T-helper 1 cell (primary cell): ENCODE measurements at places on chromosomes 7 and 10.

GRCh38 chr10:10903620-10904019, 114.1 kb upstream of the CELF2 start:
- DNase-seq: no peak

- no peak for DNase-seq
These were observed 59.2 kb downstream of the OR13A1 start for GRCh38 chr10:45256246-45256645.

GRCh38 chr7:138295049-138295637, 164.9 kb upstream of the TRIM24 start:
- DNase-seq: no peak

- DNase-seq: no peak
These were observed 601 bp downstream of the EPHB4 start for GRCh38 chr7:100826514-100827329.

- DNase-seq: no peak
These were observed 610.8 kb downstream of the GATA3 start for GRCh38 chr10:8665322-8665721.
